ENCODE measurements at places on chromosomes 12 and 14.

DNA sequence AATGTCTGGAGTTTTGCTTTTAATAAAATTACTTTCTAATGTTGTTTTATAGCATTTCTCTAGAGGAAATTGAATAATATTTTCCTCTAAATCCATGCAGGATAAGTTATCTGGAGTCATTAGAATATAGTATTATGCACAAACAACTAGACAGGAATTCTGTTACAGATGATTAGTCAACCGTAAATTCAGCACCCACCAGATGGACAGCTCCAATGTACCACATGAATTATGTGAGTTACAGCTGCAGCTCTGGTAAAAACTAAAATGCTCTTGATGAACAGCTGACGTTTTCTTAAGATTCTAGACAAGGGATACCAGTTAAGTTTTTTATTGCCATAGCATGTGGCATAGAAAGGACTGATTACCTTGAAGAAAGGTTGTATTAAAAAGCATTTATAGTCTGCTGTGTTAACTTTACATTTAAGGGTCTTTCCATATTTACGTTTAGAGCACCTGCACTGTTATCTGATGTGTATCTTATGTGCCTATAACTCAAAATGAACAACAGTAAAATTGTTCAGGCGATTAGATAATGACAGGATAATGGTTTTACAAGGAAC, 321.4 kb upstream of the LRFN5 start:
- DNase-seq, result peak; percentile 10

DNA sequence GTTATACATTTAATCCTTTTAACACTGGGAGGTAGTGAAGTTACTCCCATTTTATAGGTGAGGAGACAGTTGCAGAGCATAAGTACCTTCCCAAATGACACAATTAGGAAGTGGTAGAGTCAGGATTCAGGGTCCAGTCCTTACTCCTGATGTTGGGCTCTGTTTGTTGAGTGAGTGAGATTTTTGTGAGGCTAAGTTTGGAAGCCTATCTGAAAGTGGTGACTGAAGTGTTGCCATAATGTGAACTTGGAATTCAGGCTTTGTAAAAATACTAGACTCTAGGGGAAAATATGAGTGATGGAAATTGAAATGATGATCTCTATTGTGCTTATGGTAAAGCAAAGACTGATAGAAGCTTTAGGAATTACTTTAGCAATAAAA, 2.2 kb downstream of the NUDT4 start:
- DNase-seq, result no peak

- DNase-seq, result no peak
These were observed 720.7 kb upstream of the LMO3 start for GRCh38 chr12:17326649-17327048.

DNA sequence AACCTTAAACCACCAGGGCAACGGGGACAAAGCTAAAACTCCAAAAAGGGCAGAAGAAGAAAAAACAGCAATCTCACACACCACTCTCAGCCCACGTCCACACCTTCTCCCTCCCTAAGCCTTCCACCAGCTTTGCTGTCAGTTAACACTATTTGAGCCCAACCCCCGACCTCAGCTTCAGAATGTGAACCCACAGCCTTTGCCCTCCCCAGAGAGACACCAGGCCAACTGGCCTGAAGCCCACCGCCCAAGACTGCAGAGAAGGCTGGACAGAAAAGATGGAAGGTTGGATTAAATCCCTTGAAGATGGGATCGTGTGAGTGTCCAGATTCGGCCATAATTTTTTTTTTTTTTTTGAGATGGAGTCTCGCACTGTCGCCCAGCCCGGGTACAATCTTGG, 22.4 kb downstream of the IRF2BPL start:
- DNase-seq, result no peak

GRCh38 chr12:113142173-113142885, 6.8 kb upstream of the RASAL1 start:
- no peak for DNase-seq

GRCh38 chr12:50142993-50143392, 24.2 kb downstream of the CERS5 start:
- no peak for DNase-seq

DNA sequence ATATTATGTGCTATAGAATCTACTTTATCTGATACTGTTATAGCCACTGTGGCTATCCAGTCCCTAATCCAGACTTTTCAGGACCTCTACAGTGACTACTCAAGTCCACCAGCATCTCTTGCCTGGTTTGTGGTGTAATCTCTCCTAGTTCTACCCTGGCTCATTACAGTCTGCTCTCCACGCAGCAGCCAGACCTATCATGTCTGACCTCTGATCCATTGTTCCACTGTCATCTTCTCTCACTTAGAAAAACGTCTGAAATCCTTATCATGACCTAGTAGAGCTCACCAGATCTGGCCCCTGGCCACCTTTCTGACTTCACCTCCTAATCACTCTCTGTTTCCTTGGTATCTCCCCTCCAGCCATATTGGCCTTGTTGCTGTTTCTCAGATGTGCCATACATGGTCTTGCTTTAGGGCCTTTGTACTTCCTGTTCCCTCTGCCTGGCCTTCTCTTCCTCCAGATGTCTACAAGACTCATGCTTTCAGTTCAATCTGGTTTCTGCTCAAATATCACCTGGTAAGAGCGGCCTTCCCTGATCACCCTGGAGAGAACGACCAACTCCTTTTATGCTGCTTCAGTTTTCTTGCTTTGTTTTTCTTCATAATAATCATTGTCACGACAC, 475.5 kb downstream of the AACS start:
- DNase-seq, result no peak

GRCh38 chr12:52366738-52367485, at the start of gene KRT85:
KRT85 (minus strand) TSS chr12:52367481; CDS start chr12:52367405, 76 bp downstream.
- no peak for DNase-seq

- peak; percentile 19 for DNase-seq
These were observed 41.0 kb downstream of the TRAF3 start for GRCh38 chr14:102817942-102818940.

- no peak for DNase-seq
These were observed at the start of gene DHRS2 for GRCh38 chr14:23636317-23637211. DHRS2 (plus strand) TSS chr14:23636364; CDS start chr14:23638865, 2,501 bp downstream.

GRCh38 chr14:95185033-95185766, 27.9 kb upstream of the DICER1 start:
- peak; percentile 39 for DNase-seq
